MV-4-11 (cell line): ENCODE measurements at places on chromosomes 2 and 18.

- DNase-seq, result no peak
Measured at GRCh38 chr2:212021947-212022346, 516.7 kb downstream of the ERBB4 start.

DNA sequence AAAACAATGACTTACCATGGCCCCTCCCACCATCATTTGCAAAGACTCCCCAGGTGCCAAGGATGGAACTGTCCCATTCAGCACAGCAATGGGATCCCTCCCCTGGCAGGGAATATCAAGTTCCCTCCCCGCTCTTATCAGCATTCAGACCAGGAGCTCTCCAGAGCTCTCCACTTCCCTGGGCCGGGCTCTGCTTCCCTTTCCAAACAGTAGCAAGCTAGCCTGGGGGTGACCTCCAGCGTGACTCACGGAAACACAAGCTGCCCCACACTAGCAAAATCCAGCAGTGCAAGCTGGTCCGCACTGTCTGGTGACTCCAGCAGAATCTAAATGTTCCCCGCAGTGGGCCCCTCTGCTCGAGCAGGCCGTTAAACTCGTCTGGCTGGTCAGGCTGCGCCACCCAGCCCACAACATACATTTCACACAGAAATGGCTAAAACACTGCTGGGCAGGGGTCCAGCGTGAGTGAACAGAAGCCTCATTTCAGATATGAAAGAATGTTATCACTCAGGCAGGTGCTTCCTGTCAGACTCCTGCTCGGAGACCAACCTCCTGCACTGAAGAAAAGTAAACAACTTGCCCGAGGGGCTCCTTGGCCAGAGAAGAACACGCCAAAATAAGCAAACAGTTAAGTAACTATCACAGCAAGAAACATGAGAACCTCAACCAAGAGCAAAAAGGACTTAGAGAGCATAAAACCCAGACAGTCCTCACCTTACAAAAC lies 33.9 kb downstream of the STAT1 start:
- no peak for DNase-seq

DNA sequence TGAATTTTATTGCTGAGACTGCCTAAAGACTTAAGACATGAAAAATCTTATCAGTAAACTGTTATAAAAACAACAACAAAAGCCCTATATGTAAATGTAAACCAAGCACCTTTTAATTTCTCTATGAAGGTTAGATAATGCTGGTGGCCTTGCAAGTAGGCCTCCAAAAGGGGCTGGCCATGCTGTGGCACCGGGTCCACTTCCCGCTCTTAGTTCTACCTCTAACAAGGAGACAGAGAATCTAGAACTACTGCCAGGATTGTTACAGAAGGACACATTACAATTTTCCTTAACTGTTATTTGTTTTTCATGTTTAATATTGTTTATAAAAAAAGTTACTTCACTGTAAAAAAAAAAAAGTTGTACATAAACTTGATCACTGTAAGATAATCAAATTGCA lies 49.0 kb downstream of the UGP2 start:
- no peak for DNase-seq

- DNase-seq, result peak; percentile 88
Measured at GRCh38 chr18:56460581-56460980, 177.8 kb downstream of the TXNL1 start.

- no peak for DNase-seq
Measured at GRCh38 chr2:88220718-88221117, 50.6 kb downstream of the THNSL2 start.

DNA sequence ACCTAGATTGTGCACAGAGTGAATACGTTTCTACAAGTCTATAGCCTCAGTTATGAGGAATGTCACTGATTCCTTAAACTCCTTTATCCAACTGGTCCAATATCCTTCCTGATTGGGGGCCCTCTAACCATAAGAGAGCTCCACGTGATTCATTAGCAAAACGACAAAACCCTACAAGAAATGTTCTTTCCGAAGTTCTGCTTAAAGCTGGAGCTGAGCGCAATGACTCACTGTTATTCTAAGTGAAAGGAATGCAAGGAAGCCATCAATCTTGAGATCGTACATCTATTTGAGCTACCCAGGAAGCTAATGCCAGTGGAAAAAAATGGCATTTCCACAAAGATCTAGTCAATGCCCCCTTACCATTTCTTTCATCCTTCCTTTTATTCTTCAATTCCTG lies 354.9 kb upstream of the CDH20 start:
- no peak for DNase-seq

GRCh38 chr2:70258532-70258875 lies 567 bp downstream of the PCYOX1 start:
- DNase-seq, result no peak

GRCh38 chr2:42787788-42788477 lies 4.5 kb downstream of the HAAO start:
- DNase-seq, result no peak
